Midbrain (tissue), 1 donor: ENCODE measurements at places on chromosomes 4 and X.

GRCh38 chrX:71941776-71942175, 31.1 kb downstream of the NHSL2 start:
- DNase-seq: no peak

DNA sequence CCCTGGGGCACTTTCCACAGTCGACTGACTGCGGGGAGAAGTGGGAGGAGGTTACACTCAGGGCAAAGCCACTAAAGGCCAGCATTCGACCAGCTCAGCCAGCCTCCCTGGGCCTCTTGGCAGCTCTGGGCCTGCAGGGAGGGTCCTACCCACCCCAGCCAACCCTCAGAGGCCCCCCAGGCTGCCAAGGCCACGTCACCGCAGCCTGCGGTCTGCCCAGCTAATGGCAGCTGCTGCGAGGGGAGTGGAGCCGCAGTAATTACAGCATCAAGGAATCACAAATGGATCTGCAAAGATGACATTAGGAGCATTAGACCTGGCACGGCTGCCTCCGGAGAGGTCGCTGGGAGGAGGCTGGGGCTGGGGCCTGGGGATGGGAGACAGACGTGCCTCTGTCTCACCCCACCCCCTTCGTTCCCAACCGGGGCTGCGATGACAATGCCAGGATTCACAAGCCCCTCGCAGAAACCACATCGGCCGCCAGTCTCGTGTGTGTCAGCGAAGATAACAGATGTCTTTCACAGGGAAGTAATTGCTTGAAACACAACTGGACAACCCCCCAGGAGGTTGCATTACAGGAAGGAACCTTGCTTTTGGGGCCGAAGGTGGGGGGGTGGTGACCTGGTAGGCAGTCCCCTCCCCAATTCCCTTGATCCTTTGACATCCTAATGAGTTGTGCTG, 367.6 kb downstream of the BCOR start:
- no peak for DNase-seq

GRCh38 chr4:174512745-174513144, 9.5 kb downstream of the HPGD start:
- DNase-seq: no peak

DNA sequence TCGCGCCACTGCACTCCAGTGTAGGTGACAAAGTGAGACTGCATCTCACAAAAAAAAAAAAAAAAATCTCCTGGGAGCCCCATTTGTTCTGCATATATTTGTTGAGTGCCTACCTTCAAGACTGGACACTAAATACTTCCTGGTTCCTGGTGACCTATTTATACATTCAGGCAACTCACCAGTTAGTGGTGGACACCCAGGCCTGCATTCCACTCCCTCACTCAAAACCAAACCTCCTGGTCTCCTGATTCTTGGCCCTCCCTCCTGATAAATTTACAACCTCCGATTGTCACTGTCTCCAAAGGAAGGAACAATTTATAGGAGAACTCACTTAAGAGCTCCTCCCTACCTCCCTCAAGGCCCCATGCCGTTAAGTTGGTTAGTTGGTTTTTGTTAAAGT, 3.1 kb downstream of the SYAP1 start:
- no peak for DNase-seq

DNA sequence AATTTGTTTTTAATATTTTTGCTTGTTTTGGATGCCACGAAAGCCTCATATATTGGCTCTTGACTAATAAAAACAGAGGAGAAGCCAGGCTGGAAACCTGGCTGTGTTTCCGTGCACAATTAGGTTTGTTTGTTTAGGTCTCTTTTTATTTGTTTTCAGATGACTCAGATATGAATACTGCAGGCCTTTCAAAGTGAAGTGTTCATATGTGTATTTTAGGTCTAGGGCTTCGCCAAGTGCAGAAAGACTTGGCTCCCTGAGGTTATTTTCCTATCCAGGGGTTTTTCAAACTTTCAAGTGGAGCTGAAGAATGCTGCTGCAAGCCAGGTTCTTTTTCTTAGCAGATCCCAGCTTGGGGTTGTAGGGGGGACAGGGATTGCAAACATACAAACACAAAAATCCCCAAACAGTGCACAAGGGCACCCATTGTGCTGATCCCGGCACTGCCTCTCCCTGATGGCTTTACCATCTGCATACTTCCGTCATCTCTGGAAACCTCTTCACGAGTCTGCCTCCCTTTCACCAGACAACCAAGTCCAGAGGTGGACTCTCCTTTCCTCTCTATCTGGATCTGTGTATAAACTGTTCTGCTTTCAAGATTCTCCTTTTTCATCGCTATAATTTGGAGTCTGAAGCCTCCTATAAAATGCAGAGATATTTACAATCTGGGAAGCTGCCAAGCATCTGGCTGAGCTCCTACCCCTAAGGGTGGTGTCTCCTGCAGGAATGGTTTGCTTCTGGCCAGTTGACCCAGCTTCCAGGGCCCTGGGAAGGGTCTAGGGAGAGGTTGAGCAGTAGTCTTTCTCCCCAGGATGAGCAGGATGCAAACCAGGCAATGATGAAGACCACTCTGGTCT, 108.6 kb downstream of the SMIM20 start:
- DNase-seq: no peak

DNA sequence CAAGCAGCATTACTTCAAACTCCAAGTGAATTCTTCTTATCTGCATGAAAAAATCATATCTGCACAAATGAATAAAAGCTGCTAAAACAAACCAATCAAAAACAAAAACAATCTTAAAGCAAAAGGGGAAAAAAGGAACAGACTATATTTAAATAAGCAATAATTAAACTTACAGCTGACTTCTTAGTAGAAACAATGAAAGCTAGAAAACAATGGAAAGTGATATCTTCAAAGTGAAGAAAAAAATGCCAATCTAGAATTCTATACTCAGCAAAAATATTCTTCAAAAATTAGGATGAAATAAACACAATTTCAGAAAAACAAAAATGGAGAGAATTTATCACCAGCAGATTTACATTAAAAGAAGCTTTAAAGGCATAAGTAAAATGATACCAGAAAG, 20.0 kb downstream of the STBD1 start:
- DNase-seq: no peak

DNA sequence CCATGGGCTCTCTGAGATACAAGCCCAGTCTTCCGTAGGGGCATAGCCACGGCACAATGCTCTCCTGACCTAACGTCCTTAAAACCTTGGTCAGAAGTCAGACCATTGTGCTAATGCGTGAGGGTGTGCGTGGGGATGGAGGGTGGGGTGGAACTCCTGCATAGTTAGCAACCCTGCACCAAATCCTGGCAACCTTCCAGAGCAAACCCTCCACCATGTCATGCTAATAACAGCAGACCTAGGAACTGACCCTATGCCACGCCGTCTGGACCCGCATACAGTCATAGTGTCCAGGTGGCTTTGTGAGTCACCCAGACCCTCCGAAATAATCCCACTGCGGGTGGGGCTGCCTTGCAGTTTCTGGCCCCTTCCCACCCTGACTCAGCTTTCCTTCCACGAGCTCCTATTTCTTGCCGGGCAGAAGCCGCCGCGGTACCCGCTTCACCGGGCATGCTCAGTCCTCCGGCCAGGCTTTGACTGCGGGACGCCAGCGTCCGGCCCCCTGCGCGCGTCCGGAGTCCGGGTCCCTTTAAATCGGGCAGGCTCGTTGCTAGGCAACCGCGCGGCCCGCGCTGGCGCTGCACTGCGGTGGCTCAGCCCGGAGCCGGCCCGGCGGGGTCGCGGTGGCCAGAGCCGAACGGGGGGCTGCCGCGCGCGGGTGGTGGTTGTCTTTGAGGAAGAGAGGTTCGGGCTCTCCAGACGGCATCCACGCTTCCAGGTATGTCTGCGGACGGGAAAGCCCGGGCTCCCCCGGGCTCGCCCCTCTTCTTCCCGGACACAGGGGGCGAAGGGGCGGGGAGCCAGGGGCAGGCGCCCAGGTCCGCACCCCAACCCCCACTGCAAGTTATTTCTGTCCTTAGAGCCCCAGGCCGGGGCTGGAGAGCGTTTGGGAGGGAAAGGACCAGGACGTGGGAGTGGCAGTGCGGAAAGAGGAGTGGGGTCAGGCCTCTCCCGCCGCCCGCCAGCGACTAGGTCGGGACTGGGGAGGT, at the start of gene CCDC160:
TSS of gene CCDC160 (plus strand) at position 557 of the 989 bp plus-strand sequence. CDS start 7,619 bp downstream, outside the sequence.
- peak; percentile 51 for DNase-seq

DNA sequence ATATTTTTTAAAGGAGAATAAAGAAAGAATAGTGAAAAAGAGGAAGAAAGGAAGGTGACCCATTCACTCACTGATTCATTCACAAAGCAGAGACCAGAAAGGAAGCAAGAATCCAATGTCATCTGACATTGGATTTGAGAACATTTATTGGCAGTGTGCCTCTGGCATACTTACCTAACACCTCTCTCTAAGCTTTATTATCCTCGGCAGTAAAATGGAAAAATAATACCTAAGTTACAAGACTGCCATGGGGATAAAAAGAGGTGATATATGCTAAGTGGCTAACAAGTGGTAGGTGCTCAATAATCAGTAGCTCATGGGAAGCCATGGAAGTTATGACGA, 41.6 kb upstream of the PPARGC1A start:
- DNase-seq: no peak

GRCh38 chrX:110987292-110987691, 108.7 kb upstream of the PAK3 start:
- DNase-seq: no peak

DNA sequence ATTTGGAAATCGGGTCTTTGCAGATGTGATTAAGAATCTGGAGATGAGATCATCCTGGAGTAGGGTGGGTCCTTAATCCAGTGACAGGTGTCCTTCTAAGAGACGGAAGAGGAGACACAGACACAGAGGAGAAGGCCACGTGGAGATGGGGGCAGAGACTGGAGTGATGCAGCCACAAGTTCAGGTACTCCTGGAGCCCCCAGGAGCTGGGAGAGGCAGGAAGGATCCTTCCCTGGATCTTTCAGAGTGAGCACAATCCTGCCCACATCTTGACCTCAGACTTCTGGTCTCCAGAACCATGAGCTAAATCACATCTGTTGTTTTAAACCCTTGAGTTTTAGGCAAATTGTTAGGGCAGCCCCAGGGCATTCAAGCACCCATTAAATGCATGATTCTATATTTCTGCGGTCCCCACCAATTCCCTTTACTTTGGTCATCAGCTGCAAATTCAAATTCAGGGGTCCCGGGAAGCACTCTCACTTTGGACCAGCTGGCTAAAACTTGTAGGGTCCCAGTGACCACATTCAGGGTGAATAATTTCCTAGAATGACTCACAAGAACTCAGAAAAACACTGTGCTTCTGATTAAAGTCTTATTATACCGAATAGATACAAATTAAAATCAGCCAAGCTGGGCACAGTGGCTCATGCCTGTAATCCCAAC, 12.8 kb upstream of the AKAP17A start:
- no peak for DNase-seq

GRCh38 chrX:24166078-24166477, 16.5 kb downstream of the ZFX start:
- no peak for DNase-seq

GRCh38 chr4:78308517-78308916, 243.1 kb upstream of the ANXA3 start:
- DNase-seq: no peak

- DNase-seq: no peak
These were observed 35.8 kb upstream of the FAM9C start for GRCh38 chrX:13080128-13080795.

- no peak for DNase-seq
These were observed 132.2 kb downstream of the IDS start for GRCh38 chrX:149372866-149373265.

GRCh38 chr4:76610751-76611547, 175.9 kb downstream of the SHROOM3 start:
- no peak for DNase-seq

DNA sequence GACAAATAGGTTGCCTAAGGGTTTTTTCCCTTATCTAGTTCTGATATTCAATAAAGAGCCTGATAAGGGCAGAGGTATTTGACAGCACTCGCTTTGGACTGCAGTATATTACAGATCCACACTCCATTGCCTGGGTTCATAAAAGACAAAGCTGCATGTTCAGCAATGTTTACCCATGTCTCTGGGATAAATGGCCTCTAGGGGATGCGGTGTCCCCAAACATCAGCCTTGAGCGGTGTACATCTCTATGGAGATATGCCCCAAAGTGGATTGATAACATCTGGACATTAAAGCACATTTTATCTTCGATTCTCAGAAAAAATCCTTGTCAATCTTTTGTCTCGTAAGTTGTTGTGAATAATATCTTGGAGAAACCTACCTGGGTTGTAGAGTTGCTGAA, 660.8 kb upstream of the AADAT start:
- DNase-seq: no peak

GRCh38 chr4:168880072-168880675, 129.9 kb downstream of the CBR4 start:
- no peak for DNase-seq

- DNase-seq: no peak
These were observed 518.7 kb downstream of the GRXCR1 start for GRCh38 chr4:43411226-43411625.

- no peak for DNase-seq
These were observed 4.6 kb downstream of the SUPT20HL1 start for GRCh38 chrX:24364851-24365538.

GRCh38 chrX:1316527-1316926, 20.1 kb upstream of the IL3RA start:
- DNase-seq: no peak

DNA sequence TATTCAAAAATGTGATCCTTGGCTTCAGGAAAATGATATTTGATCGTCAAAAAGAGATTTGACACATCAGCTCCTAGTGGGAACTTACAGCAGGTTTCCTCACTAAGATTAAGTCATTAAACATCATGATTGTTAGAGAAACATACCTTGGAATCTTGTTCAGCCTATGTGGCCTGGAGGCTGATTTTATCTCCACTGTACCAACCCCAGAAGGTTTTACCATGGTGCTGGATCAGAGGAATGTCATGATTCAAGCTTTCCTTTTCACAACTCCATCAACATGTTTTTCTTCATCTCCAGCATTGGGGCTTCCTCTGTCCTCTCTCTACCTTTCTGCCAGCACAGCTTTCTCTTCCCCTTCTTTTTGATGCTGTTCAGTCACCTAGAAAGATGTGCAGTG, 68.4 kb upstream of the MID1IP1 start:
- no peak for DNase-seq

- DNase-seq: peak; percentile 43
These were observed 155.7 kb upstream of the JADE1 start for GRCh38 chr4:128653527-128654444.

GRCh38 chr4:184273166-184274147, 55.8 kb upstream of the ENPP6 start:
- DNase-seq: no peak

DNA sequence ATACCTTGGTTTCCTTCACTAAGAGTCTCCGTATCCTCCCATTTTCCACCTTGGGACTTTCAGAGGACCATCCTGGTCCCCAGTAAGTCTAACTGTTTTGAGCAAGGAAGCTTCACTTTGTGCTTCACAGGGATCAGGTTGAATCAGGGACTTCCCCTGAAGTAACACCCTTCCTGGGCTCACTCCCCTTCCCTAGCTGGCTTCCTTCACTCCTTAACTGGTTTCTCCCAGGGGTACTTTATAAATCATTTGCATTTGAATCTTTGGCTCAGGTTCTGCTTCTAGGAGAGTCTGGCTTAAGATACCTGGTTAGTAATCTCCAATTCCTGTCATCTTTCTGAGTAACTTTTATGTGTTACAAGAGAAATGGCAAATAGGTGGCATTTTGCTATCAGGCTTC, 24.5 kb upstream of the GRIA2 start:
- DNase-seq: no peak
